HS-5 (cell line): ENCODE measurements at places on chromosomes 3 and 15.

DNA sequence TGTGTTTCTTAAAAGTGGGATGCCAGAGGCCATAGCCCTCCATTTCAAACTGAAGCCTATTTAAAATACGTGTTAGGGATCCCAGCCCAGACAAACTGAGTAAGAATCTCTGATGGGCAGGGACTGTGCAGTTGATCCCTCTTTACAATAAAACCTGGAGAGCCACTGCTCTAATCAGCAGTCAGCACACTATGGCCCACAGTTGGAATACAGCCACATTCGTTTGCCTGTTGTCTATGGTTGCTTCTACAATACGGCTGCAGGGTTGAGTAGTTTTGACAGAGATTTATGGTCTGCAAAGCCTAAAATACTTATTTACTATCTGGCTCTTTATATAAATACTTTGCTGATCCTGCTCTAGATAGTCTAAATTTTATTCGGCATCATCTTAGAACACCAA, 32.4 kb downstream of the TJP1 start:
- no peak for DNase-seq

DNA sequence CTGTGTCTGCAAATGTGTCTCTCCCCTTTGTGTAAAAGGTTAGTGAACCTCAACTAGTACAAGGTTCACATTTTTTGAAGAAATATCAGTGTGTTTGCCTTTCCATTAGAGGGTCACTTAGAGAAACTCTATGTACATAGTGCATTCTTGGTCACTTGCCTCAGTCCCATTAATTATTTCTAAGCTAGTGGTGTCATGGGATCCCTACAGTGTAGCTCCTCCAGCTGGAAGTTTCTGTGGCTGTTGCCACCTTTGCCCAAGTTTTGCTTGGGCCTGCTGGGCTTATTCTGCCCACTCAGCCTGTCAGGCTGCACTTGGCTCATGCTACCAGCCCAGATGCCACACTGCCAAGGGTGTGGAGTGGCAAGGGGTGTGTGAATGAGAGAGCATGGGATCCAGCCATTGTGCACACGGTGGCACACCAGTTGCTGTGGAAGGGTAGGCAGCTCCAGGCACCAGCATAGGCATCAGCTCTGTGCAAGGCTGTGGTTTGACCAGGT, 161.7 kb downstream of the ARPP21 start:
- no peak for DNase-seq

GRCh38 chr3:188931036-188931435, 240.7 kb upstream of the TPRG1 start:
- DNase-seq = no peak

- no peak for DNase-seq
Measured at GRCh38 chr15:49462232-49462844, 39.3 kb downstream of the FGF7 start.

GRCh38 chr3:112973325-112974177, 1.4 kb downstream of the CD200R1 start:
- no peak for DNase-seq

DNA sequence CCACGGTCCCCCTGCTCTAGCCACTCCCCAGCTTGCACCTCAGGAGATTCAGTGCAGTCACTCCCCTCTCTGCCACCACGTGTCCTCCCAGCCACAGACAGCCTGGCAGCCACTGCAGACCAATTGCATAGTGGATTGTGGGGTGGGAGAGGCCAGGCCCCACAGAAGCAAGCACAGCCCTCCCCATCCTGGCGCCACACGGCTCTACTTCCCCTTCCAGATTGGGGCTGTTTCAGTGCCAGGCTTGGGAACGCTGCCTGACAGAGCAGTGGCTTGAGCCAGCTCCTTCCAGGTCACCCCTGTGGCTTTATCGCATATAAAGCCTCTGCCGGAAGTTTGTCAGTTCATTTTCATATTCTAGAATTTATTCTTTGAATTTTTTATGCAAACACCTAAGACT, 90.7 kb downstream of the TMEM266 start:
- no peak for DNase-seq

DNA sequence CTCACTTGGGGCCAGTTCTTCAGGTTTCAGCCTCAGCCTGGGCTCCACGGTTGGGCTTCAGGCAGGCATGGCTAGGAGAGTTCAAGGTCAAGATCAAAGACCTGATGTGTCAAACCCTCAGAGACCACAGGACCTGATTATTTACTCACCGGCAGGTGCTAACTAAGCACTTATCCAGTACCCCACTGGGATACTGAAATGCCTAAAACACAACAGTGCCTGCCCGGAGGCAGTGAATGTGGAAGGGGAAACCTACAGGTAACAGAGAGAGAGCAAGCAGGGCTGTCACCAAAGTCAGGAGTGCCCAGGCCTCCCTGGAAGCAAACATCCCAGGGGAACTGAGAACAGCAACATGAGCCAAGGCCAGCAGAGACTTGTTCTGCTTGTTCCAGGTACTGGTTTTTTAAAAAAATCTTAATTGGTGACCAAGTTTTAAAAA, 6.7 kb downstream of the IDH2 start:
- no peak for DNase-seq

DNA sequence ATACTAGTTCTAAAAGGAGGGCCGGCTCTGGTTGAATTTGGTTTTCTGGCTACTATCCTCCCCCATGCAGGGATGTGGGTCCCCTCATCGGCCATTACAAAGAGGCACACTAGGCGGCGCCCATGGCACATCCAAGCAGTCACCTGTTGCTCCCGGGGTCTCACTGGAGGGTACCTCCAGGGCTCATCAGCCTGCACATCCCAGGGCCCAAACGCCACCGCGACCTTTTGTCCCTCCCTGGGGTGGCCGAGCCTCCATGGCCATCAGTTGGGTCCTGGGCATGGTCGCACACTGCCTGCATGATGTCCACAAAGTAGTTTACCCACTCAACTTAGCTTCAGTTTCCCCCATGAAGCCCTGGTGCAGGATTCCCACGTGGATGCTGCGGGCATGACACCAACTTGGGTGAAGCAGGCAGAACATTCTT, 28.3 kb downstream of the IDH3A start:
- no peak for DNase-seq

DNA sequence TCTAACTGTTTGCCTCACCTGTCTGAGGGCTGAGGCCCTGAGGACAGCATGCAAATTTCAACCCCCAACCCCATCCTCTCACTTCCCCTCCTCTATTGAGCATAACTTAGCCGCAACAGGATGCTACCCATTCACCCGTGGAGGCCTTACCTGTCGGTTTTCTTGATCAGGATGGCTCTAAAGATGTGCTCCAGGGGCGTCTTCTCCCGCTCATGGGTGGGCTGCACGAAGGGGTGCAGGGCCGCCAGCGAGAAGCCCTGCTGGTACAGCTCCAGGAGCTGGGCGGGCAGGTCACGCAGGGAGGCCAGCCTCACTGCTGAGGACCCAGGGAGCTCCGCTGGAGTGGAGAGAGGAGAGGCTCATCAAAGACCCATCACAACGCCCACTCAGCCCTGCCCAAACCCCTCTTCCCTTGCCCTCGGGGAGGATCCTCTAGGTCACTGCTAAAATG, 79.8 kb downstream of the RFTN1 start:
- no peak for DNase-seq

DNA sequence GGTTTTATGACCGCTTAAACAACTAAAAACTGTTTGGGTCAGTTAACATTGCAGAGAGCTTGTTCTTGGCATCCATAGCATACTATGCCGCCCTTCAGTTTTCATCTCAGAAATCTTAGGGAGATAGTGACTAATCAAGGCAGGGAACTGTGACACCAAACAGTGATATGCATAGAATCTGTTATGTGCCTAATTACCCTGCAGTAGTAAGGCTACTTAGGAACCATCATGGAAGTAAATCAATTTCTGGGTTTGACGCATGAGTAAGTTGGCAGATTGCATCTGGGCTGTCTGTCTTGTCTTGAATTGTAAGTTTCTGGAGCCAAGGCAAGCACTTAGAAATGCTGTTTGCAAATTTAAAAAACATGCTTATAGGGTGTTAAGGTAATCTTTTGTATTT, 22.5 kb downstream of the KCTD6 start:
- no peak for DNase-seq

DNA sequence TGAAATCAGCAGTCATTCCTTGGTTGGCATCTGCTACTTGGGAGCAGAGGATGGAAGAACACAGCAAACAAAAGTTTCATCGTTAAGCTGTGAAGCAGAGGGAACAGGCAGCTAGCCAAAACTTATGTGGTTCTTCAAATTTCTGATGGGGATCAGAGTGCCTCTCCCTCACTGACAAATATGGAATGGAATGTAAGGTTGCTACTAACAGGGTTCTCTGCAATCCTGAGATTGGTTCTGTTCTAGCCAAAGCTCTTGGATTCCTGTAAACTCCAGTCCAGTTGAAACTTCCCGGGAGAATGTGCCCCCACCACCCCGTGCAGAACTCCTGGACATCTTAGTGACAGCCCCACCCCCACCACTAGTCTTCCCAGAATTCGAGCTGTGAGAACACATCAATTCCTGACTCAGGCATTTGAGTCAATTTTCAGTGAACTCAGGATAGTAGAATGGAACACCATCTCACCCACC, 55.9 kb upstream of the PHLDB2 start:
- DNase-seq = peak; percentile 96

- DNase-seq = no peak
Measured at GRCh38 chr15:27601239-27601960, 497.7 kb downstream of the OCA2 start.

- DNase-seq = no peak
Measured at GRCh38 chr3:23594066-23594465, 211.7 kb upstream of the UBE2E1 start.

DNA sequence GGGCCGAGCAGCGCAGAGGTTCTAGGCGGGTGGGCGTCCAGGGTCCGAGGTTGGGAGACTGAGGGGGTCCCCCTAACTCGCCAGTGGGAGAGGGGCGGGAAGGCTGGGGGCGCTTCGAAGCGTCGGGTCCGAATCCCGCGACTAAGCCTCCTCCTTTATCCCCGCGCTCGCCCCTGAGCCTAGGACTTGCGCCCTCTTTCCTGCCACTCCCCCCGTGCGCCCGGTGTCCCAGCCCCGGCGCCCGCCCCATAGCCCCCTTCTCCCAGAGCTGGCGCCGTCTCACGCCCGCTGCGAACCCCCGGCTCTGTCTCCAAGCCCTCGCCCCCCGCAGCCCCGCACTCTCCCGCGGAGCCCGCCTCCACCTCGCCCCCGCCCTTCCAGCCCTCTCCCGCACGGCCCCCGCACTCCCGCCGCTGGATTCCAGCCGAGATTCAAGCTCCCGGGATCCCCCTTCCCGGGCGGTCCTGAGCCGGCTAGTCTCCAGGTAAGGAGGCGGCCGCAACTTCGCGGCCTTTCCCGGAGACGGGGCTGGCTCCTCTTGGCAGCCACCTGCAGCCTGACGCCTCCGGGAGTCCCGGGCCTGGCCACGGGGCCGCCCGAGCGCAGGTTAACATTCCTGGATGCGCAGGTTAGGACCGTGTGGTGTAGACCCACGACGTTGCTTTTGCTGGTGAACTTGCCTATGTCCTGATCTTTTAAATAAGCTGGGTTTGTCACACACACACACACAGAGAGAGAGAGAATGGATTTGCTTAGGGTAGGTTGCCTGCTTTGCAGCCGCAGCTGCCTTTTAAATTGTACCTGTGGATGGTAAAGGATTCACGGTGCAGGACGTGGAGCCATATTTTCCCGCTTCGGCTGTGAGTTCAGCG, 563 bp downstream of the PXYLP1 start:
- no peak for DNase-seq

- DNase-seq = no peak
Measured at GRCh38 chr15:82959423-82959822, 6.9 kb upstream of the HOMER2 start.

- DNase-seq = no peak
Measured at GRCh38 chr3:196210673-196211556, at the start of gene ZDHHC19. ZDHHC19 (minus strand) TSS chr3:196211400; CDS start chr3:196211315, 85 bp downstream.

GRCh38 chr3:128922804-128923459, 43.5 kb downstream of the ACAD9 start:
- DNase-seq = no peak

GRCh38 chr3:144112036-144112435, 140.4 kb downstream of the DIPK2A start:
- DNase-seq = no peak

- peak; percentile 84 for DNase-seq
Measured at GRCh38 chr3:146067048-146067447, 93.9 kb downstream of the PLOD2 start.

DNA sequence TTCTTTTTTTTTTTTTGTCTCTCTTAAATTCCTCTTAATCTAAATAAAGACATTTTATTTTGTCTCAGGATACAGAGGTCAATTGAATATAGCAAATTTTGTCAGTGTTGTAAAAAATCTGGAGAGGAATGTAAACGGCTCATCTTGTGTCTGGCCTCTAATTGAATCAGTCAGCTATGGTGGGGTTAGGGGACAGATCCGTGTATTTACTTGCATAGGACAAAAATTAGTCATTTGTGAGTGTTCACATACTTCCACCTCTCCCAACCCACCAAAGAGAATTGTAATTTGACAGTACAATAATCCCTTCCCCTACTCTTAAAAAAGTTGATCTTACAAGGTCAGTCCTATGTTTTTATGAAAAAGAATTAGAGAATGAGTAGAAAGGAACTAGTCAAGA, 18.3 kb downstream of the PPARG start:
- no peak for DNase-seq

GRCh38 chr3:136311261-136311660, 61.1 kb downstream of the PCCB start:
- DNase-seq = no peak

DNA sequence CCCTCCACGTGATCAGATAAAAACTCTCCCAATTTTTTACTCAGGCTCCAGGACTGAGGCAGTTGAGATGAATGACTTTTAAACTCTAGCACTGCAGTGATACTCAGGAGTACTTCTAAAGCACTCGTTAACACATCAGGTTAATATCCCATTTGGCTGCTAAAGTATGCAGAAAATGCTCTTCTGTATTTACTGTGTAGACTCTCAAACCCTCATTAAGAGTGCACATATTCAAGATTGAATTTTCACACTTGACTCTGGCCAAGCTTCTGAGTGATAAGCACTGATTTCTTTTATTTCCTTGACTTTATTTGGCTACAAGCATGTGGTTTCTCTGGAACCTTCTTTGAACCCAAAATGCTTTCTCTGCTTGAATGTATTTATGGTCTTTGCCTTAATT, 392.3 kb upstream of the NECTIN3 start:
- DNase-seq = no peak

- DNase-seq = no peak
Measured at GRCh38 chr3:125375950-125376679, 990 bp upstream of the ZNF148 start.

- DNase-seq = no peak
Measured at GRCh38 chr15:56831467-56832005, 86.9 kb upstream of the TCF12 start.

GRCh38 chr15:96326328-96327154, 4.0 kb upstream of the NR2F2 start:
- no peak for DNase-seq

GRCh38 chr15:94375997-94376396, 144.6 kb downstream of the MCTP2 start:
- DNase-seq = no peak
